GM04504 (cell line): ENCODE measurements at places on chromosomes 12 and 14.

DNA sequence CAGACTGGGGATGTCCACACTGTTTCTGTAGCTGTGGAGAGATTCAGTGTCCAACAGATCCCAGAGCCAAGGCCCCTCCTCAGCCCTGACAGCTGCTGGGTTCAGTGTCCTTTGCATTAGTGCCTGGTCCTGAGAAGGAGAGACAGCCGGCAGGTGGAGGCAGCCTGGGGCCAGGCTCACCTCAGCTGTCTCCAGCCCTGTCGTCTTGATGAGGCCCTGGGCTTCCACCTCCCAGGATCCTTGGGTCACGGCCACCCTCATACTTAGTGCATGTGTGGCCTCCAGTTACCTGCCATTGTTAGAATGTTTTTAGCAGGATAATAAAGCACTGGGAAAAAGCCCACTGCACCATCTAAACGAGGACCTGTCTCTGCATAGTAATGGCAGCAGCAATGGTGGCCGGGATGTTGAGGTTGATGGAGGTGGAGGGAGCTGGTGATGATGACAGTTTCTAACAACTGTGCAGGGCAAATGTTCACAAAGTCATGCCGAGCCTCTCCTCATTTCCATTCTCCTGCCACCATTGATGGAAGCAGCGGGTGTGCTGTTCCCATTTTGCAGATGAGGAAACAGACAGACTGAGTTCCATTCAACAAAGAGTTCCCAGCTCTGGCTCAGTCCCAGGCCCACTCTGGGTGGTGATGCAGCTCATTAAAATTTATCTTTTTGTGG lies 17.7 kb downstream of the ASB2 start:
- DNase-seq: no peak

- no peak for DNase-seq
Observed at GRCh38 chr14:29077916-29078315, 311.3 kb downstream of the FOXG1 start.

DNA sequence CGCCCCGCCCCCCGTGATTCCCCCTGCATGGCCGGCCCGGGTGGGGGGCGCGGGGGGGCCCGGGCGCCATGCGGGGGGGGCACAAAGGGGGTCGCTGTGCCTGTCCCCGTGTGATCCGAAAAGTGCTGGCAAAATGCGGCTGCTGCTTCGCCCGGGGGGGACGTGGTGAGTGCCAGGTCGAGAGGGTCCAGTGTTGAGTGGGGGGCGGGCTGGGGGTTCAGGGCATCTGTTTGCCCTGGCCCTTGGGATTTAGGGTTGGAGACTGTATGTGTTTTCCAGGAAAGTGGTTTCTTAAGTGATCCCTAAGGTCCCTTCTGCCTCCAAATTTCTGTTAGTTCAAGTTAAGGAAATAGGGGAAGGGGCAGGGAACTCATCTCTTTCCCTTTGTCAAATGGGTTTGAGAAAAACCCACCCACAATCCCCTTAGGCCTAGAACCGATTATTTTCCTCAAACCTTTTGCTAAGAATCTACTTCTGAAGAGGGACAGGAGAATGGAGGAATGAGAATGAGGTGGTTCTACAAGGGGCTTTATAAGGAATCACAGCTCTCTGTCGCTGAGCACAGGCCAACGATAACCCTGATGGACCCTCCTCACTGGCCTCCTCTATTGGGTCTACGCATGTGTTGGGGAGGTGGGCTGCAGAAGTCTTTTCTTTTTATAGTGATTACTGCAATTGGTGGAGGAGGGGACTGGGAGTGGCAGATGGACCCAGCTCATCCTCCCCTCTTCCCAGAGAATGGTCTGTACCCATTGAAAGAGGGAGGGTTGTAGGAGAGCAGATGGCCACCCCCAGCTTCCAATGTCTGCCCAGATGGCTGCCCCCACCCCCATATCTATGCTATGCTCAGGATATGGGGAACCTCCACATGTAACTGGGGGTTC lies 834 bp downstream of the ARHGEF25 start:
- no peak for DNase-seq

- DNase-seq: no peak
Observed at GRCh38 chr12:40988355-40988754, 199.8 kb upstream of the PDZRN4 start.

DNA sequence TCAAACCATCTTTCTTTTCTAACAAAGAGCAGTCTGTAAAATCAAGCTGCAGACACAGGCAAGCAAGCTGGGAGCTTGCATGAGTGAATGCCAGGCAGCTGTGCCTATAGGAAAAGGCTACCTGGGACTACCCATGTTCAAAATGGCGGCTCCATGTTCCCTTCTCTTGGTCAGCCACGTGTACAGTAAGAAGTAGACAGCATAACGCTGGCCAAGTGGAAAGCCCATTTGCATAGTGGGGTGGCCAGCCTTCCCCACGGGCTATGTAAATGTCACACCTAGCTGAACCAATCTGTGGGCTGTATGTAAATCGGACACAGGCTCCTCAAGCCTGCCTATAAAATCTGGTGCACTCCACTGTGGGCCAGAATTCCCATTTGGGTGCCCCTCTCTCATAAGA lies 117.1 kb downstream of the SYT10 start:
- DNase-seq: no peak

- no peak for DNase-seq
Observed at GRCh38 chr12:53539526-53539925, 32.2 kb upstream of the NPFF start.

DNA sequence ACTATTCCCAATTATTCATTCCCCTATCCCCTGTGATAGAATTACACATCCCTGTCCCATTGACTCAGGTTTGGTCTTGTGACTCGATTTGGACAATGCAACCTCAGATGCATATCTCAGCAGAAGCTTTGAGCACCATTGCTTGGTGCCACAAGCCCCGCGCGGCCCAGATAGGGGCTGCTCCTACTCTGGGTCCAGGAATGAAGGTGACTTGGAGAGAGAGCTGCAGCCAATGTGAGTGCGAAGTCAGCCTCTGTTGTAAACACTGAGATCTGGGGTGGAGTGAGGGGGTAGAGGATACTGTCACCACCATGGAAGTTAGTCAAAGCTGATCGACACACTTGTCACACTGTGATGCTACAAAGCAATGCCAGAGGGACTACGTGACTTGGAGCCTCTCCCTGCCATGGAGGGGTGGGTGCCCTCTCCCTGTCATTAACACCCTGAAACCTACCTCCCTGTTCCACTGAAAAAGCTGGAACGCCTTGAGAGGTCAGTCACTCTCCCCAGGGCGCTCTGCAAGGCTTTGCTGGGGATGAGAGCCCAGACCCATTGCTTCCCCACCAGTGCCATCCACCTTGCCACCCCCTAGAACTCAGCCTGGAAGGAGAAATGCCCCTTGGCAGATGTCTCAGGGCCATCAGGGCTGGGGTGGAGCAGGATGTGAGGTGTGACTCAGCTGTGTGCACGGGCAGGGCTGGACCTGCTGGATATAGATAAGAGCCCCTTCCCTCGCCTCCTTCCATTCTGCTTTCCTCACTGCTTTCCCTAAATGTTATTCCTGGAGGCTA lies 6.6 kb upstream of the PLEK2 start:
- DNase-seq: no peak

- no peak for DNase-seq
Observed at GRCh38 chr12:89468648-89469326, 55.8 kb downstream of the GALNT4 start.

- no peak for DNase-seq
Observed at GRCh38 chr12:109115758-109116610, at the start of gene ACACB. Gene ACACB (plus strand): TSS chr12:109116587. CDS start chr12:109139406, 22,819 bp downstream.

- DNase-seq: no peak
Observed at GRCh38 chr14:106228541-106229158, 702.3 kb downstream of the TMEM121 start.

DNA sequence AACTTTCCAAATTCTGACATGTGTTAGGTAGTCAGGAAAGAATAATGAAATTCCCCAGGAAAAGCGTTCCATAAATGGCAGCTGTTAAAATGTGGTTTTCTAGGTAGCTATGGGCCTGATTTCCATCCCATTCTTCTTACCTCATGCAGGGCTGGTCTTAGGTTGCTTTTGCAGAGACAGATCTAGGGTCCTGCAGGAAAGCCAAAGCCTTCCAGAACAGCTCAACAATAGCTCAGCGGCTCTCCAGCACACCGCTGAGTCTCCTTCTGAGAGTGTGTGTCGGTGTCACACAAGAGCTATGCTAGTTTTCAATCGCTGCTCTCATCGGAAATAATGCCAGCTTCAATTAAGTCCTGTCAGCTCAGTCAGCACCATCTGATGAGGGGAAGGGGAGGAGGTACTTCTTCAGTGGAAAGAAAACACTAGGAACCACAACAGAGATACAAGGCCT lies 106.7 kb downstream of the TMEM30B start:
- no peak for DNase-seq

GRCh38 chr14:92978229-92979021 lies 55.5 kb downstream of the CHGA start:
- DNase-seq: no peak

- no peak for DNase-seq
Observed at GRCh38 chr12:42606471-42606870, 16.9 kb upstream of the PRICKLE1 start.

DNA sequence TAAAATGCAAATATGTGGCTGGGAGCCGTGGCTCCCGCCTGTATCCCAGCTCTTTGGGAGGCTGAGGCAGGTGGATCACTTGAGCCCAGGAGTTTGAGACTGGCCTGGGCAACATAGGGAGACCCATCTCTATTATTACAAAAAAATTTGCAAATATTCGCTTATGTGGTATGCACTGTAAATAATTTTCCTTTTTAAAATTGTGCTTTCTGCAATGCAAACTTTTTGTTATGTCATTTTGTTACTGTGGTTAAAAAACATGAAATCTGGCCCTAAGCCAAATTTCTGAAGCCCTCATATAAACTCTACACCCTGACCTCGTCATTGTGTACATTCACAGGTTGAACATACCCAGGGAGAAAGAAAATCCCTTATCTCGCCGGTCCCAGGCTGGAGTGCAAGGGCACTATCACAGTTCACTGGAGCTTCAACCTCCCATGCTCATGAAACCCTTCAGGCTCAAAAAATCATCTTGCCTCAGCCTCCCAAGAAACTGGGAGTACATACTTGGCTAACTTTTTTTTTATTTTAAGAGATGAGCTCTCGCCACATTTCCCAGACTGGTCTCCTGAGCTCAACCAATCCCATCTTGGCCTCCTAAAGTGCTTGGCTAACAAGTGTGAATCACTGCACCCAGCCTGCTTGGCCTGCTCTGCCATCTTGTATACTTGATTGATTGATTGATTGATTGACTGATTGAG lies 24.7 kb downstream of the TRAPPC6B start:
- no peak for DNase-seq
